ENCODE measurements at places on chromosomes 13 and 19. TPM values are rescaled to one million over a fixed set of nuclear protein-coding genes. Genes with fewer than 3 reads are reported as not detected.

DNA sequence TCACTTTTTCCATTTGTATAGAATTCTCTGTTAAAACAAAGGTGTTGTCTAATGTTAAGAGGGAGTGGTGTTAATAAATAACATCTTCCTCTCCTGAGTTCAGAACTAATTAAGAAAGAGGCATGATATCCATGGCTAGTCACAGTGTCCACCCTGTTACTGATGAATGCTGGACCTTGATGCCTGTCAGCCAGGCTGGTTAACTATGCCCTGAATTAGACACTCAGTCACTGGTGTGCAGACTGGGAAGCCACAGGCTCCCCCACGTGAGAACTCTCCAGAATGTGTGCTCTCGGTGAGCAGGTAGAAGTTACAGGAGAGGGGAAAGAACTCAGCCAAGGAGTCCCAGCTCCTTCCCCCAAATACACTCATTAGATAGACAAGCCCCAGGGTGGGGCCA lies 56.1 kb upstream of the RNF113B start:
- DNase-seq = no peak

DNA sequence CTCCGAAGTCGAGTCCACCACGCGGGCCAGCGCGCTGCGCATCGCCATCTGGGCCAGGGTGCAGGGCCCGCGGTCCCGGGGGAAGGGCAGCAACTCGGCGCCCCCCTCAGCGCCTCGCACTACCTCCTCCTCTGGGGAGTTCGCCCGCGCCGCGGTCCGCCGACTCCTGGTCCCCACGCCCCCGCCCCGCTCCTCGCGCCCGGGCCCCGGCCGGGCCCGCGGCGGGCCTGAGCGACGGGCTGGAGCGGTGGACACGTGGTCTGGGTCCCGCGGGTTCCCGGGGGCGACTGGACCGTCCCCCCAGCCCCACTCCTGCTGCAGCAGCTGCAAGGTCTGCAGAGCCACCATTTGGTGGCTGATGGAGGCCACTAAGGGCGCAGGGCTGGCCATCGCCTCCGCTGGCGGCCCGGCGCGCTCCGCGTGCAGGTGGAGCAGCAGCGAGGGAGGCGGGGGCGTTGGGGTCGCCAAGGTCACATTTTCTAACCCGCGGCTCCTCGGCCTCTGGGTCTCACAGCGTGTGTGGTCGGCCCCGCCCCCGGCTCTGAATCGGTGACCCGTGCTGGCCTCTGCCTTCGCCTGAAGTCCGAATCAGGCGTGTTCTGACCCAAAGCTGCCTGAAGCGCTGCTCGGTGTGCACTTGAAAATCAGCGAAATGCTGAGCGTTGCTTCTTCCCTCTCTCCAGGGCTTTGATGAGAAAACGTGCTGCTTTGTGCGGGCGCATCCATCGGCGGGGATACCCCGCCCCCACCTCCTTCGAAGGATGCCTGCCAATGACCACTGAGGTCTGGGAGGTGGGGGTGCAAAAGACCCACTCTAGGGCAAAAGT lies at the start of gene DLEU7:
Gene DLEU7 (minus strand): TSS at position 436 of the 827 bp plus-strand sequence. CDS start 46 bp downstream, at position 390.
- no peak for DNase-seq

DNA sequence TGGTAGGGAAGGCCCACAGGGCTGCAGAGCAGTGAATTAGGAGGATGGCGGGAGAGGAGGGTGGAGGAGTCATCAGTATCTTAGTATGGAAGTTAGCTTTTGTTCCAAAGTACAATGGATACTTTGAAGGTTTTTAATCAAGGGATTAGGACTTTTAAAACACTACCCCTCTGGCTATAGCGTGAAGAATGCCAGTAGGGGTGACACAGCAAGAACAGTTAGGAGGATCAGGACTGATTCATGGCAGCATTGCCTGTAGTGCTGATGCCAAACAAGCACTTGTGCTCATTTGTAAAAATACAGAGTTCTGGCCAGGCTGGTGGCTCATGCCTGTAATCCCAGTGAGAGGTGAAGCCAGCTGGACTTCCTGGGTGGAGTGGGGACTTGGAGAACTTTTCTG lies 46.2 kb downstream of the SKA3 start:
- DNase-seq = no peak

DNA sequence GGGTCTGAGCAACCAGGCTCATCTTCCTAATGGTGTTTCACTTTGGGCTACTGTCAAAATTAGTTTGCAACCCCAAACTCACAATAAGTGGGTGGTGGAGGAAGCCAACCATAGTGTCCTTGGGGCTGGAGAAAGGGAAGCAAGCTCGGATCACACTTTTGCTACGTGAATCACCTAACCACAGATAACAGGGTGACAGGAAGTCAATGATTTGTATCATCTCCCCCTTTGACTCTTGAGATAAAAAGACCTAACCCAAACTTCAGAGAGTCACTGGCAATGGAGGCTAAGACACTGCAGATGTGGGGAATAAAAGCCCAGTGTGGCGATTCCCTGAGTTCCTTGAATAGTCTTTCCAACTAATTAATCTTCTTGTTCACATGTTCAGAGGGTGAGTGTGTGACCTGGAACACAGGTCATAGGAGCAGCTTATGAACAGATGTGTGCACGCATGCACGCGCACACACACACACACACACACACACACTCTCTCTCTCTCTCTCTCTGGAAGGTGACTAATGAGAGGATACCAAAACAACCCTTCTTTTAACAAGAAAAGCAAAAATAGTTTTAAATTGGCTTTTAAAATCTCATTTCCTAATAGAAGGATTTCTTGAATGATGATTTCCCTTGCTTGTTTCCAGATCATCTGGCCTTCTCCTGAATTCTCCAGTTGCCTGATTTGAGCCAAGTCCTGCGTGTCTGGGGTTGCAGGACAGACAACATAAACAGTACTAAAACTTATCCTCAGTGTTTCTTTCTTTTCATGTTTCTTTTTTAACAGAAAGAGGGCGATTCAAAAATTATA lies 21.2 kb upstream of the DOCK9 start:
- peak; percentile 23 for DNase-seq

The NANOS3 gene
- total RNA-seq = 1.6 TPM

The C19orf38 gene
- total RNA-seq = not detected

Measured in Daoy (cell line).